Brain (organoid and tissue), 16 donors: ENCODE measurements at places on chromosomes 2 and 18. TPM values are rescaled to one million over a fixed set of nuclear protein-coding genes. Genes with fewer than 3 reads are reported as not detected.

Gene TMEM169
- 8.2 TPM for polyA plus RNA-seq

Gene GPC1
- 52.7 TPM for polyA plus RNA-seq

Gene COL6A3
- polyA plus RNA-seq = 4.8 TPM

Gene ZNF396
- 1.3 TPM for polyA plus RNA-seq

Gene PSTPIP2
- polyA plus RNA-seq = 2.2 TPM

Gene UGP2
- 59.3 TPM for polyA plus RNA-seq

Gene DNAJC5G
- not detected for polyA plus RNA-seq

Gene GCG
- not detected for polyA plus RNA-seq

Gene MYCN
- polyA plus RNA-seq = 12.0 TPM

Gene SH3BP4
- polyA plus RNA-seq = 78.4 TPM

- DNase-seq = no peak
Measured at GRCh38 chr2:138298900-138299299, 202.7 kb upstream of the SPOPL start.

GRCh38 chr2:239035997-239036731 is 188.3 kb downstream of the TWIST2 start:
- no peak for DNase-seq

DNA sequence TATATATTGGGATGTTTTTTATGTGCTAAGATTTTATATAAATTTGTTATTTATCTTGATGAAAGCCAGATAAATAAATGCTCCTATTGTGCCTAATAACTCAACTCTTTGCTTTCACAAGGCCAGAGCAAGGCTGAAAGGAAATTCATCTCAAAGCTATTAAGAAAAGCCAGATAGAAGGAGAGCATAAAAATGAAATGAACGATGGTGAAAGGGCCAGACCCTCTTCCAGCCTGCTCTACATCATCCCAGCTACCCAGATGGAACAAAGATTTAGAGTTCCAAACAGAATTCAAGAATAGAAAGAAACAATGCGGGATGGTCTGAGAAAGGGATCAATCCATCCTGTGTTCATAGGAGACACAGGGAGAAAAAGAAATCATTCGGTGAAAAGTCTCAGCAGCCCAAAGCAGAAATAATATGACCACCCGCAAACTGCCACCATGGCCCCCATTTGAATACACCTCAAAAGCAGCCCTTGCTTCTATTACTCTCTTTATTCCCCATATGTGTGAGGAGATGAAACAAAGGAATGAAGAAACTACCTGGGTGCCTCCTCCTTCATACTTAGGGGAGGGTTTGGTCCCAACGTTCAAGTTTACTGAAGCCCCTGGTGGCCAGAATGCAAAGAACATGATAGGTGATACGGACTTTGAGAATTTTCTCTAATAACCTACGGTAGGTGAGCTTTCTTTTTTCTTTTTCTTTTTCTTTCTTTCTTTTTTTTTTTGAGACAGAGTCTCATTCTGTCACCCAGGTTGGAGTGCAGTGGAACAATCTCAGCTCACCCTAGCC is 110.1 kb upstream of the FBXO11 start:
- no peak for DNase-seq

DNA sequence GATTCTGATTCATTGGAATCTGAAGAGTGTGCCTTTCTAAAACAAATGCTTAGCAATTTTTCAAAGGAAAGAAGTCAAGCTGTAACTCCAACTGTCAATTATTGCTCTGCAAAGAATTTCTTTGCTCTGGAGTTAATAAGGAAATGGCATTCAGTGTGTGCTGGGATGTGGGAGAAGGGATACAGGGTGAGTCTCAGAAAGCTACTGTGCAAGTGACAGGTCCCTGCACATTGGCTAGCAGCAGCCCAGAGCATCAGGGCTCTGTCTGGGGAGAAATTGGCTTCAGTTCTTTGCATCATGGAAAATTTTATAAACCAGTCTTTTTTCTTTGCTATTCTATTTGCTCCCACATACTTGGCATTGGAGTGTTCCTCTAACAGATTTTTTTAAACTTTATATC is 1.1 kb upstream of the SYT4 start:
- peak; percentile 71 for DNase-seq

DNA sequence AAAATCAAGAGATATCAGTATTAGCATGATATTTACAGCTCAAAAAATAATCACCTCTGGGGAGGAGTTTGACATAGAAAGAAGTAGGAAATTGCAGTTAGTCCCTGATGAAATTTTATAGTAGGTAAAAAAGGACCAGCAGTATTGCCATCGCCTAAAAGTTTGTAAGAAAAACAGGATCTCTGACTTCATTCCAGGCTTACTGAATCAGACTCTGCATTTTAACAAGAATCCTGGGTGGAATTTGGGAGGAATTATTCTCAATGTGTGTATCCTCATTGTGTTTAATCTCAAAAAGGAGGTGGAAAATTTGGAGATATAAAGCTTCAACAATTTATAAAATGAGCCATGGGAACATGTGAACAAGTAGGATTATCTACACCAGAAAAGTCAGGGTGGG is 31.2 kb upstream of the STAT1 start:
- no peak for DNase-seq

- peak; percentile 25 for DNase-seq
Measured at GRCh38 chr2:127197475-127198385, 22.4 kb downstream of the CYP27C1 start.

DNA sequence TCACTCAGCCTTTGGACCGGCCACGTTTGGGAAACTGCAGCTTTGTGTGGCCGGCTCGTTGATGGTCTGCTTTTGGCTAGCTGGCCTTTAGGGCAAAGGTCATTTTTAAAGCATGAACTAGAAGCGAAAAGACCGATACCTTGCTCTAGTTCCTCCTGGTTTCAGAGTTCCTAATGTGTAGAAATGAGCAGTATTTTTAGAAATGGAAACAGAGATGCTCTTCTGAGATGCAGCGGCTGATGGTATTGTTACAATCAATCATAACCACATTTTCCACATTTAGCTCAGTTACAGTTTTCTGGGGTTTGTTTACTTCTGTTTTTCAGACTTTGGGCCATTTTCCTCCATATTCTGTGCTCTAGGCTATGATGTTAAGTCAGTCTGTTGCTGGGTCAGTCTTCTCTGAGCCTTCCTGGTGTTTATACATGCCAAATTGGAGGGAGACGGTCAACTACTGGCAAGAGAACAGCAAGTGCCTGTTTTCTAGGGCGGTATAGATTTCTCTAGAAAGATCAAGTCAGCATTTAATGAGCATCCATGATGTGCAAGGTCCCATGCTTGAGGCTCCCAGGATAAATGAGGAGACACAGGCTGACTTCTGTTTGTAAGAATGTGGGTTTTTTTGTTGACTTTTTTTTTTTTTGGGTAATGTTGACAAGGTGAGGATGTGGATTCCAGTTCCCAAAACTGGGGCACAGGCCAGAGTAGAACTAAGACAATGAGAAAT is 28.0 kb downstream of the RNF144A start:
- no peak for DNase-seq

- no peak for DNase-seq
Measured at GRCh38 chr2:33014268-33014667, 67.5 kb downstream of the LTBP1 start.

GRCh38 chr2:155502766-155503165 is 804.3 kb downstream of the KCNJ3 start:
- DNase-seq = no peak

DNA sequence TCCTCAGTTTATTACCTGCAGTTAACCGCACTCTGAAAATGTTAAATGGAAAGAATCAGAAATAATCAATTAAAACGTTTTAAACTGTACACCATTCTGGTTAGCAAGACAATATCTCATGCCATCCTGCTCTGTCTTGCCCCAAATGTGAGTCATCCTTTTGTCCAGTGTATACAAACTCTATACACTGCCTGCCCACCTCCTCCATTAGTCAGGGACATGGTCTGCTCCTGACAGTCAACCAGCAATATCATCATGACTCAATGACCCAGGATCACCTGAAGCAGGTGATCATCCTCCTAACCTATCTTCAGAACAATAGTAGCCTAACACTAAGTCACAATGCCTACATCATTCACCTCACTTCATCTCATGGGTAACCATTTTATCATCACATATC is 214.7 kb downstream of the KCNH7 start:
- DNase-seq = no peak

- no peak for DNase-seq
Measured at GRCh38 chr2:98656800-98657199, 48.4 kb downstream of the UNC50 start.

- peak; percentile 48 for DNase-seq
Measured at GRCh38 chr2:54454548-54455130, 1.5 kb upstream of the SPTBN1 start.

- DNase-seq = no peak
Measured at GRCh38 chr2:126244937-126245336, 411.0 kb upstream of the GYPC start.

- DNase-seq = no peak
Measured at GRCh38 chr2:230794497-230794896, 70.2 kb upstream of the ITM2C start.

- no peak for DNase-seq
Measured at GRCh38 chr2:101400506-101401325, 13.4 kb upstream of the CREG2 start.

- no peak for DNase-seq
Measured at GRCh38 chr2:61619561-61619960, 81.4 kb upstream of the XPO1 start.

DNA sequence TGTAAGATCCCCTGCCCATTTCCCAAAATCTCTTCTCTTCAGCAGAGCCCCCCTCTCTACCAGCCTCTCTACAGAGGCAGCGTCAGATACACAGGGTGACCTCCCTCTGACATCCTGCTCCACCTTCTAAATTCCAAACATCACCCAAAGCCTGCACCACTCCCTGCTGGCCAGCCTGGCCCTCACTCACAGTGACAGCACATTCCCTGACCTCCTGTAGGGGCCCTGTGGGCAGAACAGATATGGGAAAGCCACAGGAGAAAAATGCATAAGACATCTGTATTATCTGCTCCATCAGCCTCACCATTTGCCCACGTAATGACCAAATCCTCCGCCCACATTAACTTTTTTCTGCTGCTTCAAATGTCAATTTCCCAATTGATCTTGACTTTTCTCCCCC is 40.6 kb downstream of the TRABD2A start:
- DNase-seq = no peak

GRCh38 chr2:118671701-118672454 is 175.6 kb downstream of the EN1 start:
- no peak for DNase-seq

DNA sequence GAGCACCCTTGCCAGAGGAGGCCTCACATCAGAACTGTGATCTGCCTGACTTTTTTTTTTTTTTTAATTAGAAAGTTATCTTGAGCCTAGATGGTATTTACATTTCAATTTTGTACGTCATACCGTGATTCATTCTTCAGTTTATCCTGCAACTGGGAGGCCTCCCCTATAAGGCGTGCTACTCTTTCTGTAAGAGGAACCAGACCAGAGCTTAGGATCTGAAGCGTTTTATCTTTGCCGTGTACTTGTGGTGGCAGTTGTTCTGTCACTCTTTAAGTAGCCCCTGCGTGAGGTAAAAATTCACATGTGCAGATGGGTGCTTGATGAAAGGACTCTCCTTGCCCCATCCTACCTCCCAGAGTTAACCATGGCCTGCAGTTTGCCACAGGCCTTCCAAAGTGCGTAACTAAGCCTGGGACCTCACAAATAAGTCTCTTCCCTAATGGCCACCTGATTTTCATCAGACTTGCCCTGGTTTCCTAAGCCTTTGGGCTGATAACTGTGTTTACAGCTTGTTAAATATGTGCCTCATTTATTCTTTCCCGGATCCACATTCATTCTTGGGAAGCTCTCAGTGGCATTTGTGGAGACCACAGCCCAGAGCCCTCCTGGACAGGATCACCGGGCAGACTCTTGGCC is 96.0 kb downstream of the MTCL1 start:
- DNase-seq = no peak

DNA sequence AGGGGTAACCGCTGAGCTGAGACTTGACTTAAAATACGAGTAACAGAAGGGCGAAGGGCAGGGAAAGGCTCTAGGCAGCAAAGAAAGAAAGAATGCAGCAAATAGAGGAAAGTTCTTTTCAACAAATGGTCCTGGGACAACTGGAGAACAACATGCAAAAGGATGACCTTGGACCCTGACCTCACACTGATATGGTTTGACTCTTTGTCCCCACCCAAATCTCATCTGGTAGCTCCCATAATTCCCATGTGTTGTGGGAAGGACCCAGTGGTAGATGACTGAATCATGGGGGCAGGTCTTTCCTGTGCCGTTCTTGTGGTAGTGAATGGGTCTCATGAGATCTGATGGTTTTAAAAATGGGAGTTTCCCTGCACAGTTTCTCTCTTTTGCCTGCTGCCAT is 33.9 kb downstream of the ST3GAL5 start:
- DNase-seq = no peak

DNA sequence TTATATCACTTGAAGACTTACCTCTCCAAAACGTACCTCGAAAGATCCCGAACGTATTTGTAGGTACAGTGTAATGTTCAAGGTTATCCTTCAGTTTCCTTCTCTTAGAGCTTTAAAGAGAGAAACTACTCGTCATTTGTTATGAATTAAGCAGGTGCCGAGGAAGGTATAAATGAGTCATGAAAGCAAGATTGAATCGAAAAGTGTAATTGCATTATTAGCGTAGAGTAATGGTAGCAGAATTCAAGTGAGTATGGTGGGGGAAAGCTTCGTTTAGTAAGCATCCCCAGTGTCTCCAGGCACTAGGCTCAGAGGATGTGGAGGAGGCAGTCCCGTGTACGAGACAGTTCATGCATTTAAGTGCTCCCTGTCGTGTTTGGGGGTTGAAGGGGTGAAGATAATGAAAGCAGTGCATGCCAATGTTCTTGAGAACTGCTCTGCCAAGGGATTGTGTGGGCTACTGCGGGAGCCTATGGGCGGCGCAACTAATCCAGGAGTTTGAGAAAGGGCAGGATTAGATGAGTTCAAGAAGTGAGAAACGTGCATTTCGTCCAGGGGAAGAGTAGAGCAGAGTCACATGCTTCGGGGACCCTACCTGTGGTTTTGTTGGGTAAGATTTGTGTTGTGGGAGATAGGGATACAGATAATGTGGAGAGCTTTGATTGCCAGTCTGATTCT is 858 bp downstream of the POLR1B start:
- DNase-seq = no peak

DNA sequence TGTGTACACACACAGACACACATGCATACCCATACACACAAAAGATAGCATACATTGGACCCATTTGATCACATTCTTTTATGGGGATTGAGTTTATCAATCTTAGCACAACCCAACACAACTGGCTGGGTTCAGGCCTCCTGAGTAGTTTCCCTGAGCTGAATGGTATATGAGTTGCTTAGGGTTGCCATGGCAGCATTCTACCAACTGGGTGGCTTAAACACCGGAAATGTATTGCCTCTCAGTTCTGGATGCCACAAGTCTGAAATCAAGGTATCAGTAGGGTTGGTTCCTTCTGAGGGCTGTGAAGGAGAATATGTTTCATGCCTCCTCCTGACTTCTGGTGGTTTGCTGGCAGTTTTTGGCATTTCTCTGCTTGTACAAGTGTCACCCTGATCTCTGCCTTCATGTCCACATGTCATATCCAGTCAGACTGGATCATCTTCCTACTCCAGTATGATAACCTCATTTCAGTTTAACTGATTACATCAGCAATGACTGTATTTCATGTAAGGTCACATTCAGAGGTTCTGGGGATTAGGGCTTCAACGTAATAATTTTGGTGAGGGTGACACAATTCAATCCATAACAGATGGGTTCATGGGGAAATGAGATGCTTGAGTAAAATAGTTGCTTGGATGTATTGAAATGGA is 212.7 kb downstream of the KCNE4 start:
- DNase-seq = peak; percentile 16

- DNase-seq = no peak
Measured at GRCh38 chr18:76490670-76491472, 4.2 kb downstream of the ZNF516 start.

- no peak for DNase-seq
Measured at GRCh38 chr2:179606141-179606540, 255.3 kb downstream of the ZNF385B start.

- DNase-seq = peak; percentile 91
Measured at GRCh38 chr2:219155054-219155644, 5.5 kb downstream of the NHEJ1 start.
